ENCODE measurements at places on chromosomes 4 and X. TPM values are rescaled to one million over a fixed set of nuclear protein-coding genes. Genes with fewer than 3 reads are reported as not detected.

DNA sequence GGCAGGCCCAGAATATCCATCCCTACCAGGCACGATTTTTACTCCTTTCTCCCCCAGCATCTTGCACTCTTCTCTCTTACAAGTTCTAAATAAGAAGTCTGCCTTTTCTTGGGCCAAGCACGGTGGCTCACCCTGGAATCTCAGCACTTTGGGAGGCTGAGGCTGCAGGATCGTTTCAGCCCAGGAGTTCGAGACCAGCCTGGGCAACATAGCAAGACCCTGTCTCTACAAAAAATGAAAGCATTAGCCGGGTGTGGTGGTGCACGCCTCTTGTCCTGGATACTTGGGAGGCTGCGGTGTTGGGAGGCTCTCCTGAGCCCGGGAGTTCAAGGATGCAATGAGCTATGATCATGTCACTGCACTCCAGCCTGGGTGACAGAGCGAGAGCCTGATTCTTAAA is 64.8 kb downstream of the IRF2 start:
- DNase-seq, result no peak

DNA sequence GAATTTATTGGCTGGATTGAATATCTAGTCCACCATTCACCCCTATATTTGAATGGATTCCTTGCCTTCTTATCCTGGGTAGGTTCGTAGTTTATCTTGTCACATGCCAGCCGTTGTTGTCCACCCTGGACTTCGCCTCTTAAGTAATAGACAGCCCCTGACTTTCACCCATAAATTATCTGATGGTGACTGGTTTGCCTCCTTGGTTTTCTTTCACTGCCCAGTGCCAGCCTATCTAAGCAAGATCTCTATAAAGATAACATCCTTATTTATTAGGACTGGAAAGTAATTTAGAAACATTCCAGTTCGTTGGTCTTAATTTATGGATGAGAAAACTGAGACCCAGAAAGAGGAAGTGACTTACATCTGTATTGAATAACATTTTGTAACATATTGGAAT is 410.3 kb downstream of the RPA4 start:
- DNase-seq, result no peak

- DNase-seq, result peak; percentile 52
These were observed 203.9 kb upstream of the LEF1 start for GRCh38 chr4:108372681-108373080.

DNA sequence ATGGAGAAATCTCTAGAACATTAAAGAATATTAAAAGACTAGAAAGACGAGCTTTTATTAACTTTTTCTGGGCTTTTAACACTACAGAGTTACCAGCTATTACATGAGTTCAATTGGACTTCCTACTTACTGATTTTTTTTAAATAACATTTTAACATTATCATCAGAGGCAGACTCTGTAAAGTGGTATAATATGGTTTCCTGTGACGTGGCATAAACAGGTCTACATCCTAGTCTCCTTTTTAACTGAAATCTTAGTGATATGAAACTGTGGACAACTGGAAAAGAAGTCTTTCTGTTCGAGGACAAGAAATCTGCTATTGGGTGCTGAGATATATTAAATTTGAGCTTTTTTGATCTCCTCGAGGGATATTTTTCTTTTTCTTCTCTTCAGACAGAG is 48.7 kb upstream of the ABCG2 start:
- DNase-seq, result no peak

DNA sequence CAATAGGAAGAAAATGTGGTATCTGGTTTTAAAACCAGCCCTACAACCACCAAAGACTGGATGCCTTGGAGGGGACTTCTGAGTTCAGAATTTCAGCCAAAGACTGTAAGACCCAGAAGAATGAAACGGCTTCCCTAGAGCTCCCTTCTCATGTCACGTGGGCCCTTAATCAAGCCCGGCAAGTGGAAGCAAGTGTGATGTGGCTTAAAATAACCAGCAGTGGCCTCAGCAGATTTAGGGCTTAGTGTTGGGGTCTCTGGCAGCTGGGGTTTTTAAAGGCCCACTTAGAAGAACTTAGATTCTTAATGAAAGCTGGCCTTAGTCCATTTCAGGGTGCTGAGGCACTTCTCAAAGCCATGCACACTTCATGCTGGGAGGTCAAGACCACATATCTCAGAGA is 111.2 kb upstream of the TBC1D9 start:
- DNase-seq, result no peak

DNA sequence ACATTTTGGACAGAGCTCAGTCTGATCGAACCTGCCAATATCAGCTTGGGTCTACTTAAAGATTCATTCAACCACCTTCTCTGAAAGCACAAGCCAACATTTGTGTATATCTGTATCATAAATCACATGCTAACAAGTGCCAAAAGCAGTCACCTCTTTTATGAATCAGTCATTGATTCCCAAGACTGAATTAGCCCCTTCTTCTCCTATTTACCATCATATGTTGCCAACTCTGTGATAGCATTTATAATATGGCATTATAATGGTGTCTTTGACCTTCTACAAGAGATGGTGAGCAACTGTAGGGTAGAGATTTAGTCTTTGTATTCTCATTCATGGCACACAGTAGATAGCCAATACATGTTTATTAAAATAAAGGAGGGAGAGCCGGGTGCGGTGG is 61.4 kb downstream of the DDX53 start:
- DNase-seq, result no peak

GRCh38 chr4:130563185-130563888 is 1467.4 kb downstream of the C4orf33 start:
- no peak for DNase-seq

DNA sequence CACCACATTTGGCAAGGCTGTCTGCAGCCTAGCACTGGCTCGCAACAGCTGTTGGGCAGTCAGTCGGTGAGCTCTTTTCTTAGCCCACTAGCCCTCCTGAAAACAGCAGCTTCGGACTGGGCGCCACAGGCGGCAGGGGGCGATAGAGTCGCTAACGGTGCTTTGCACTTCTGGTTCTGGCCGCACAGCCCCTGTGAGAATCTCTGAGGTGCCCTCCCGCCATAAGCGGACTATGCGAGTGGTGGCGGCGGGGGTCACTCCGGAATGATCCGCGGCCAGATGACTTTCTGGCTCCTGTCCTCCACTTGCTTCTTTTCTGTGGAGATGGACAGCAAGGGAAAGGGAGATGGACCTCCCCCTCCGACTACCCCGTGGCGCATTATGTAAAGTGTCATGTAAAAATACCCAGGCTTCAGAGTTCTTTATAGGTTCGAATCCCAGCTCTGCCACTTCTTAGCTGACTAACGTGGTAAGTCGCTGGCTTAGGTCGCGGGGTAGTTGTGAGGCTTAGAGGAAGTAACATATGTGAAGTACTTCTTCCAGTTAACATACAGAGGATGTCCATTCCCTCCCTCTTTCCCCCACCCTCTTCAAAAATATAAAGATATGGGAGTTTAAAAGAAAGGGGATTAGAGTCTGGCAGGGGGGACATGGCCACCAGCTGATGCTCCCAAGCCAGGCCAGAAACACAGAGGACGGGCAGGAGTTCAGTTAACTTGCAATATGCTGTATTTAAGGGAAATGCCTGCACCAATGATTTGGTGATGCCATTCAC is 11.0 kb downstream of the ARHGAP36 start:
- DNase-seq, result peak; percentile 24

GRCh38 chr4:163703251-163703650 is 208.8 kb downstream of the TMA16 start:
- DNase-seq, result no peak

- DNase-seq, result no peak
These were observed 71.3 kb upstream of the ENOX2 start for GRCh38 chrX:130974323-130974722.

DNA sequence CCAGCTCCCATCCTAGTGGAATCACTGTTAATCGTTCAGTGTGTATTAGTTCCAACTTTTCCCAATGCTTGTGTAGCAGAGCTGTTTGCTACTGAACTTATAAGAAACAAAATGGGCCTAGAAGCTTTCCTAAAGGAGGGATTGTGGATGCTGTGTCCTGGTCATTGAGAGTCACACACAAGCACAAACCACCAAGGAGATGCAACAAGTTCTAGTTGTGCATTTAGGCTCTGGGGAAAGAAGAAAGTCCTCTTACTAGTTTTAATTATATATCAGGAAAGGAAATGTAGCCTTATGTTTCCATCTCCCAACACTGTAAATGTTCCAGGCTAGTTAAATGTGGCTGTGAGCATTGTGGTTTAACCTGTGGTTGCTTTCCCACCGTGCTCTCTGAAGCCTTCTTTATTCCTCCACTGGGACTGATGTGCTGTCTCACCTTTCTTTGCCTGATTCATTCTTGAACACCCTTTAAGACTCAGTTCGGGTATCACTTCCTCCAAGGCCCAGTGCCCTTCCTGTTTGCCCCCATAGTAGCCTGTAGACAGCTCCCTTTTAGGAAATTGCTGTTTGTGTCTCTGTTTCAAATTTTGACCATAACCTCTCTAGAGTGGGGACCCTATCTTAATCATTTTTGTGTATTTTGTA is 34.3 kb downstream of the ATP10D start:
- no peak for DNase-seq

- DNase-seq, result no peak
These were observed 63.6 kb upstream of the MAP3K15 start for GRCh38 chrX:19578956-19579355.

DNA sequence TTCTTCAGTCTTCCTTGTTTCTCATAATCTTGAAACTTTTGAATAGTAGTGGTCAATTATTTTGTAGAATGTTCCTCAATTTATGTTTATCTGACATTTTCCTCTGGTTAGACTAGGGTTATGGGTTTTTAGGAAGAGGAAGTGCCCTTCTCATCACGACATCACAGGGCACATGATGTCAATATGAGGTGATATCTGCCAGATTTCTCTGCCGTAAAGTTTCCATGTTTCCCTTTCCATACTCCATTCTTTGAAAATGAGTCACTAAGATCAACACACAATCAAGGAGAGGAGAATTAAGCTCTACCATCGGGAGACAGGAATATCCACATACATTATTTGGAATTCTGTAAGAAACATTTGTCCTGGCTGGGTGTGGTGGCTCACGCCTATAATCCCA is 28.4 kb downstream of the RP2 start:
- no peak for DNase-seq

GRCh38 chr4:141410839-141411238 is 190.1 kb downstream of the ZNF330 start:
- DNase-seq, result no peak

- no peak for DNase-seq
These were observed 2.6 kb downstream of the DHRSX start for GRCh38 chrX:2497961-2498780.

DNA sequence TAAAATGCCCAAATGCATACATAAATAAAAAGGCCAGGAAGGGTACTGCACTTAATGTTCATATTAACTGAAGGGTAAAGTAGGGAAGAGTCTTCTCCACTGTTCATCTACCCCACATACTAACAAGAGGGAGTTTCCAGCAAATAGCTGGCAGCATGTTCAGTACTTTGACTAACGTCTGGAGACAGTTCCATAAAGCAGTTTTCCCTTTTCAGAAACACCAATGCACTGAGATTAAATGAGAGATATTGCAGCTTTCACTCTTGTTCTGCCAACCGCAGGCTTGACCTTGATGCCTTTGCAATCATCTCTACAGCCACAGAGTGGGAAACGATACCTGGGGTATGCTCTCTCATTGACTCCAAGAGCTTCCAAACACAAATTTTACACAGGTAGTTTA is 2123.1 kb upstream of the TENM3 start:
- DNase-seq, result no peak

DNA sequence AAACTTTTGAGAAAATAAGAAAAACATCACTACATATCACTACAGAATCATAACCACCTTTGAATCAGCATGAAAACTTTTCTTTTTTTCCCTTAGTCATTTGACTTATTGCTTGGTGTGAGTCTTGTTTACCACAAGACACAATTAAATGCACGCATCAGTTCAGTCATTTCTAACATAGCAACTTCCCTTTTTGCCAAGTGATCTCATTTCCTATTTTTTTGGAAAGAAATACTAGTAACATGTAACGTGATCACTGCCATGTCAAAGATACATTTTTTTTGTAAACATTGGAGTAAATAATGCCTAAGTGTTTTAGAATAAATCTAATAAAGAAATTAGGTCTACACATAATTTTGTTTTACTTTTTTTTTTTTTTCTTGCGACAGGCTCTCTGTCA is 5.1 kb upstream of the CXCL8 start:
- no peak for DNase-seq

The SATL1 gene
- total RNA-seq, result not detected

The SORCS2 gene
- total RNA-seq, result 0.07 TPM

The PAGE2 gene
- total RNA-seq, result not detected

The MED12 gene
- total RNA-seq, result 50.1 TPM

The UGT8 gene
- total RNA-seq, result 0.40 TPM

The MAML3 gene
- total RNA-seq, result 0.51 TPM

The GASK1B gene
- total RNA-seq, result not detected

Measured in activated CD4-positive, alpha-beta memory T cell treated with anti-CD3 and anti-CD28 coated beads for 36 hours (primary cell).